AG04450 (cell line): ENCODE measurements at places on chromosomes 1 and 21.

GRCh38 chr1:180863158-180863775 lies 49.4 kb upstream of the KIAA1614 start:
- DNase-seq: peak; percentile 26

GRCh38 chr1:77395051-77395450 lies 113.2 kb downstream of the AK5 start:
- DNase-seq: no peak

GRCh38 chr1:117473063-117473462 lies 105.8 kb downstream of the MAN1A2 start:
- no peak for DNase-seq

DNA sequence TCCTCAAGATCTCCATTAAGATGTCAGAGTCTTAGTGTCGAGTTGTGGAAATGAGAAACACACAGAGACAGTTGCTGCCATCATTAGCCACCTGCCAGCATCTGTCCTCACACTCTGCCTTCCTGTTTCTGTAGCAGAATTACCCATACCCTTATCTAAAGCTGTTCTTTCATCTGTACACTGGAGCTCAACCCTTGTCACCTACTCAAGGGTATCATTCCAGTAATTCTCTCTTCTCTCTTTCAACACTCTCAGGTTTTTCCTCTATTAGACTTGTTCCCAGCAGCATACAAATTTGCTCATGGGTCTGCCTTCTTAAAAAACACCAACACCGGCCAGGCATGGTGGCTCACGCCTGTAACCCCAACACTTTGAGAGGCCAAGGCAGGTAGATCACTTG lies 27.4 kb upstream of the RNF2 start:
- no peak for DNase-seq

- no peak for DNase-seq
Observed at GRCh38 chr1:167616521-167616920, 13.5 kb upstream of the RCSD1 start.

GRCh38 chr1:15628003-15628402 lies 10.7 kb downstream of the DDI2 start:
- DNase-seq: no peak

DNA sequence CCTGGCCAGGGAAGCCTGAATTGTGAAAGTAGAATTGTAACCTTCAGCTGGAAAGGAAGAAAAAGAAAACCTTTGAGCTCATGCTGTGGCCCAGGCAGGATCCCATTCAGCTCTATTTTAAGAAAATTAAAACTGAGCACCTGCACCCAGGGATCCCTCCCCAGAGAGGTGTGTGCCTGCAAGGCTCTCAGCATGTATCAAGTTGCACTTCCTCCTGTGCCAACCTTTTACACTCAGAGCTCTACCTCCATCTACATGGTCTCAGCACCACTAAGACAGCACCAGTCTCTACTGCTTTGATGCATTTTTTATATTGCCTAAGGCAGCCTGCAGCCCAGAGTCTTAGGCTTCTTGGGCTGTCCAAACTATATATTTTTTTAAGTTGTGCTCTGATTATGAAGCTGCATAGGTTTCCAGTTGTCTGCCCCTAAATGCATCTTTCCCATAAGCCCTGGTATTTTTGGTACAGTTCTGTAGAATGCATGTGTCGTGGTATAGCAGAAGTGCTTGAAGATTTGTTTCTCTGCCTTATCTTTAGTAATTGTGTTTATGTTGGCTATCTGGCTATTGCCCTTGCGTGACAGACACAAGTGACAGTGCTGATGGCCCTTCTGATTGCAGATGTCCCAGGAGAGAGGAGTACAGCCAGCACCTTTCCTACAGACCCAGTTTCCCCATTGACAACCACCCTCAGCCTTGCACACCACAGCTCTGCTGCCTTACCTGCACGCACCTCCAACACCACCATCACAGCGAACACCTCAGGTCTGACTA lies 63.1 kb downstream of the PTPRC start:
- no peak for DNase-seq

GRCh38 chr1:236895665-236896387 lies 100.7 kb downstream of the MTR start:
- DNase-seq: no peak

GRCh38 chr1:190436615-190437014 lies 41.0 kb downstream of the BRINP3 start:
- DNase-seq: peak; percentile 30

- DNase-seq: no peak
Observed at GRCh38 chr1:26353210-26353859, 595 bp downstream of the CRYBG2 start.

- peak; percentile 55 for DNase-seq
Observed at GRCh38 chr1:172821609-172822274, 162.8 kb downstream of the FASLG start.

GRCh38 chr1:216904471-216904870 lies 181.2 kb upstream of the ESRRG start:
- no peak for DNase-seq

DNA sequence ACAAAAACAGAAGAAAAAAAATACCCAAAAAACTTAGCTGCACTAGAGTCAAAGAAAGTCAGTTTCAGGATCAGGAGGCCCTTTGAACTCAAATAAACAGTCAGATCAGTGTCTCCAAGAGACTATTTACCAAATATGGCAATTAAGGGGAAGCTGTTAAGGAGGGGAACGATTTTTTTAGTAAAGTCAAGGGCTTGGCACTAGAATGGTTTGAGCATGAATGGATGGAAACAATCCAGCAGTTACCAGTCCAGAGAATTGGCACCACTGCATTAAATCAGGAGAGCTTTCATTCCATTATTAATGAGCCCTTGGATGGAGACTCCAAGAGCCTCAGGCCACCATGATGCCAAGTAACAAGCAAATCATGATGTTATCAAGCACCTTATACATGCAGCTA lies 7.2 kb downstream of the TRAPPC3 start:
- no peak for DNase-seq

GRCh38 chr1:3061566-3061965 lies 7.4 kb upstream of the PRDM16 start:
- DNase-seq: no peak

DNA sequence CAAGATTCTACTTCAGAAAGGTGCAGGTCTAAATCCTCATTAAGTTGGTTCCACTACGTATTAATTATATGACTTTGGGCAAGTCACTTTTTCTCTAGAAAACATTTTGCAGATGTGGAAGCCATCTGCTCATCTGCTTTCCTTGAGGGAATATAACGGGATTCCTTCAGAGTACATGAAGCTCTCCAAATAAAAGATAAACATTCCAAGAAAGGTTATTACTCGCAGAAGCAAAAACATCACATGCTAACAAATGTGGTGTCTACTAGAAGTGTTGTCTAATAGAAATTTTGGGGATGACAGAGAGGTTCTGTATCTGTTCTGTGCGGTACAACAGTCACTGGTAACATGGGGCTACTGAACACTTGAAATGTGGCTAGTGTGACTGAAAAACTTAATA lies 60.2 kb downstream of the NIBAN1 start:
- DNase-seq: no peak

DNA sequence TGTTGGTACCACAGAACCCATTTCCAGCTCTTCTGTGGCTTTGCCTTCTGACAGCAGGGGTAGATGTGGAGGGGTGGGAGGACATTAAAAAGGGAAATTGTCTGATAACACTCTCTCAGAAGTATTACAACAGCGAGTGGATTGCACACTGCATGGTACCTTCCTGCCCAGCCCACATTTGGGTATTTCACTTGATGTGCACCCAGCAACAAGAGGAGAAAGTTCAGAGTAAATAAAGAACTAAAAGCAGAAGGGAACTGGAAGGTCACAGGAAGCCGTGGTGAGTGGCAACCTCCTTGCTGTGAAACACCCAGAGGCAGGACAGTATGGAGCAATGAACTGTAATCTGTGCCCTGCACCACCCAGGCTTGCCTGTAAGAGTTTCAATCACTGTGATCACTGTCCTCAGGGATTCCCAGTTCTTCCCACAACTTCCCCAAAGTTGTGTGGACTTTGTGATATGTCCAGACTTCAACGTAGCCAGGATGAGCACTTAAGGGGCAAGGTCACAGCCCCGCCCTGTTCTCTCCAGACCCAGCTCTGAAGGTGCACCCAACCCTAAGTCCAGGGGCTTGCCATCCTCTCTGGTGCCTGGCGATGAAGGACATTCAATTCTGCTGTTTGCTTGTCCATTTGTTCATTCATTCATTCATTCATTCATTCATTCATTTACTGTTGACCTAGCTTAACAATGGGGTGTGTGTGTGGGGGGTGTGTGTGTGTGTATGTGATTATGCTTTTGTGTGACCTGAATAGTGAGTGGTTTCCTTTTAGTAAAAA lies 18.7 kb upstream of the F5 start:
- DNase-seq: no peak

DNA sequence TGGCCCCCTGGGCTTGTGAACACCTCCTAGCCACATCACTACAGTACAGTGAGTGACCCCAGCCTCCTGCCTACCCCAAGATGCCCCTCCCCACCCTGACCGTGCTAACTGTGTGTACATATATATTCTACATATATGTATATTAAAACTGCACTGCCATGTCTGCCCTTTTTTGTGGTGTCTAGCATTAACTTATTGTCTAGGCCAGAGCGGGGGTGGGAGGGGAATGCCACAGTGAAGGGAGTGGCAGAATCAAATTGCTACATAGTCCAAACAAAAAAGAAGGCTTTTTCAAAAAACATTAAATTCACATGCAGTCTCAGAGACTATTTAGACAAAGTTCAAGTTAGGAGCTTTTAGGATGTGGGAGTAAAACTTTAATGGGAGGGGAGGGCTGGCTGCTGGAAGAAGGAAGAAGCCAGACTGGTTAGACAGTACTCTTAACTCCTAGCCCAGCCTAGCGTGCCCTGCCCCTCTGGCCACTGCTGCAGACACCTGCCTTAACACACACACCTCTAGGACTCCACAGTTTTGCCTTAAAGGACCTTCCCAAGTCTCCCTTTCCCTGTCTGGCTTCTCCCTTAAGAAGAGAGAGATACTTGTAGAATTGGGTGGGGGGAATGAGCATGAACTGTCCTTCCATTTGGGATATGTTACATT lies 9.4 kb downstream of the PEA15 start:
- no peak for DNase-seq

DNA sequence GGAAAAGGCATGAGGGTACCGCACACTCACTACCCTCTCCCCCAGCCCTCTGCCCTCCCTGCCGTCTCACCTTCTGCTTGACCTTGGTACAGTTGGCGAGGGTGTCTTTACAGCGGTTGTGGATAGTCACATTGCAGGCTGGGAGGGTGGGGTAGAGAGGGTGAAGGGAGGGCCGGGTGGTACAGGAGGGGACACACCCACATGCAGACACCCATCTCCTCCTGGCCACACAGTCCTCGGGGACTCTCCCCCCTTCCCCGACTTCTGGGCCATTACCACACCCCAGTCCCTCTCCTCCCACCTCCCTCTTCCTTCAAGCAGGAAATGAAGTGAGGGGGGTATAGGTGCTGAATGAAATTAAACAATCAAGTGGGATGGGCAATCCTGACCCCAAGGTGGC lies 11.6 kb downstream of the ARHGEF2 start:
- DNase-seq: no peak

DNA sequence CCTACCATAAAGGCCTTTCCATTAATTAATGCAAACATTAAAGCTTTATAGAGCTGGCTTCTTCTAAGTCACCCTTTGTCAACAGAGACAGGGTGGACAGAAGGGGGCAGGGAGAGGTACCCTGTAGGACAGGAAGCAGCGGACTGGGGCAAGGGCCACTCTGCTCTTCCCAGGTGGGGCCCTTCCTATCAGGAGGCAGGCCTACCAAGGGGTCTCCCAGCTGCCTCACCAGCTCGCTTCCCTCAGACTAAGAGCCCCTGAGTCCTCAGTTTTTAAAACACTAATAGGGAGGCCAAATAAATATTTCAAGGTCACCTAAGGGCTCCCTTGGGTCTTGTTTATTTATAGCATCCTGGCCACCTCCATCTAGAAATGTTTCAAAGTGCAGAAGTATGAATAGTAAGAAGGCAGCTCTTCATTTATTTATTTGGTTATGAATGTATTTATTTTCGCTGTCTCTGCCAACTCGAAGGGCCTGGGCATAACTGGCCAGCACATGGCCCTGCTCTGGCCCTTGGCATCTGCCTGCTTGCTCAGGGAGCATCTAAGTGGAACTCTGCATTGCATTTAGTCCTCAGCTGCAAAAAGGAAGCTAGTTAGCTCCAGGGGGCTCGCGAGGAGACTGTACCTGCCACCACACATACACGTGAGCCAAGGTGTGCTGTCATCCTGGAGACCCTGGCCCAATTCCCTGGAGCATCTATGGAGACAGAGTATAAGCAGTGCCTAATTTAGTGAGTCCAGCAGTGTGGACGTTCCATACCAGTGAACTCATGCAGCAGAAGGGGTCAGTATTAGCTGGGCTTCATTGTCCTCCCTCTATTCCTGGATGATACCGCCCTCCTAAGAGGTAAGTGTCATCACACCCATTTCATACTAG lies 395.1 kb upstream of the VAMP3 start:
- no peak for DNase-seq

DNA sequence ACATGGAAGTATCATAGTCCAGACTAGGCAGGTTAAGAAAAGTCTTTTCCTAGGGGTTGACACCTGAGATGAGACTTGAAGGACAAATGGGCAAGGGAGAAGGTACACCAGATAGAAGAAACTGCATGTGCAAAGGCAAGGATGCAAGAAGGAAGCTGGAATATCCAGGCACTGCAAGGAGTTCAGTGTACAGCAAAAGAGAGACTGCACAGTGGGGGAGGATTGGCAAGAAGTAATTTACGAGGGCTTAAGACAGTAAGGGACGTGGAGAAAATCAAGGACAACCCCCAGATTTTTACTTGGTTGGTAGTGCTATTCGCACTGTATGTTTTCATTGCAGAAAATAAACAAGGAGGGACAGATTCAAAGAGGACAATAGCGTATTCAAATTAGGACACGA lies 58.5 kb downstream of the DNM3 start:
- no peak for DNase-seq

GRCh38 chr1:85976516-85977205 lies 179.9 kb downstream of the COL24A1 start:
- no peak for DNase-seq

DNA sequence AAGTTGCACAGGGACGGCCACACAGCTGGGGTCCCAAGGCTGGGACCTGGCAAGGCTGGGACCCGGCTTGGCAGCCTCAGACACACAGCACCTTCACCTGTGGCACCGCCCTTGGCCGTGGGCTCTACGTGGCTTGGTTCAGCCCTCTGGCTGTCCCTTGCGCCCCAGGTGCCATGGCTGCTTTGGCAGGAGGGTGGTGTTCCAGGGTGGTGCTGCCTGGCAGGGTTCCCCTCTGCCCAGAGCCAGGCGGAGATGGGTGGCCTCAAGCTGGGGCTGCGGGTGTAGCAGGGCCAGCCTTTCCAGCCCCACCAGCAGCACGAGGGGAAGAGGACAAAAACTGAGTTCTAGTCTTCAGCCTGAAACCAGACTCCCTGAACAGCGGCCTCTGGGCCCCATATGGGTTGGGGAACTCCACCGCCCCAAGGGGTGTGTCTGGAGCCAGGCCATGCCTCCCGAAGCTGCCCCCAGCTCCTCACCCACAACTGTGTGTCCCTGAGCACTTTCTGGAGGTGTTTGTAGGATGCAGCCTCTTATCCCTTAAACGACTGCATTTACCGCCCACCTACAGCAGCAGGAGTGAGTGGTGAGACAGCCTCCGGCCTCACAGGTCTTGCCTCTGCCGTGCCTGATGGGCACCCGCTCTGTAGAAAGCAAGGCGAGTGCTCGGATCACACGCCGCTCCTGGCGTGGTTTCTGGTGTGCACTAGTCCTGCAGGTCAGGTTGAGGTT lies 92.3 kb downstream of the PDE9A start:
- no peak for DNase-seq

- DNase-seq: no peak
Observed at GRCh38 chr1:162165528-162165927, 96.0 kb downstream of the NOS1AP start.

GRCh38 chr1:55214212-55214933 lies 791 bp downstream of the USP24 start:
- no peak for DNase-seq
